ENCODE measurements at places on chromosomes 7 and 10.

GRCh38 chr7:151012911-151013347, 11.4 kb downstream of the ATG9B start:
- no peak for DNase-seq

- DNase-seq, result no peak
Measured at GRCh38 chr7:19560111-19560883, 148.5 kb downstream of the POLR1F start.

GRCh38 chr10:112637901-112638300, 190.9 kb downstream of the VTI1A start:
- peak; percentile 0 for DNase-seq

DNA sequence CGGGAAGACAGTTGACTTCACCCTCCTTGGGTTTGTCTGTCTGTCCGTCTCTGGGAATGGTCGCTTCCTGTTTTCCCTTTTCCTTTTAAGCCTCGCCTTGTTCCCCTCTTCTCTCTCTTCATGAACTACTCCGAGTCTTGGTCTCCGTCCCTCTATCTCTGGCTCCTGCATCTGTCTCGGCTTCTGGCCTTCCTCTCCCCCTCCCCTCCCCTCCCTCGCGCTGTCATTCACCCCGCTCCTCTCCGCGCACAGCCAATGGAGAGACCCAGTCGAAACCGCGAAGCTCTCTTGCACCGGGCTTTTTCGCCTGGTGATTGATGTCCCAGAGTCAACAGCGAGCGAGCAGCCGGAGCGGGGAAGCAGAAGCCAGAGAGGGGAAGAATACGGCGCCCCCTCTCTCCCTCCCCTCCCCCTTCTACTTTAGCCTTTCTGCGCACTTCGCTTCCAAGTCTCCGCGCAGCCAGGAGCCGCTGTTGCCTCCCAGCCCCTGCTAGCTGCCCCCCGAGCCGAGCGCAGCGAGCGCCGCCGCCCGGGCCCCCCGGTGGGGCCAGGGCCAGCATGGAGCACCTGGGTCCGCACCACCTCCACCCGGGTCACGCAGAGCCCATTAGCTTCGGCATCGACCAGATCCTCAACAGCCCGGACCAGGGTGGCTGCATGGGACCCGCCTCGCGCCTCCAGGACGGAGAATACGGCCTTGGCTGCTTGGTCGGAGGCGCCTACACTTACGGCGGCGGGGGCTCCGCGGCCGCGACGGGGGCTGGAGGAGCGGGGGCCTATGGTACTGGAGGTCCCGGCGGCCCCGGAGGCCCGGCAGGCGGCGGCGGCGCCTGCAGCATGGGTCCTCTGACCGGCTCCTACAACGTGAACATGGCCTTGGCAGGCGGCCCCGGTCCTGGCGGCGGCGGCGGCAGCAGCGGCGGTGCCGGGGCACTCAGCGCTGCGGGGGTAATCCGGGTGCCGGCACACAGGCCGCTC, at the start of gene TLX1:
TSS of gene TLX1 (plus strand) at position 317 of the 978 bp plus-strand sequence. CDS start at position 559, 242 bp downstream.
- DNase-seq, result peak; percentile 33

- DNase-seq, result no peak
Measured at GRCh38 chr7:7740037-7740355, 21.6 kb upstream of the RPA3 start.

GRCh38 chr7:98860071-98860470, 9.7 kb downstream of the TMEM130 start:
- DNase-seq, result no peak

- DNase-seq, result no peak
Measured at GRCh38 chr10:31939797-31940708, 11.4 kb upstream of the ARHGAP12 start.

DNA sequence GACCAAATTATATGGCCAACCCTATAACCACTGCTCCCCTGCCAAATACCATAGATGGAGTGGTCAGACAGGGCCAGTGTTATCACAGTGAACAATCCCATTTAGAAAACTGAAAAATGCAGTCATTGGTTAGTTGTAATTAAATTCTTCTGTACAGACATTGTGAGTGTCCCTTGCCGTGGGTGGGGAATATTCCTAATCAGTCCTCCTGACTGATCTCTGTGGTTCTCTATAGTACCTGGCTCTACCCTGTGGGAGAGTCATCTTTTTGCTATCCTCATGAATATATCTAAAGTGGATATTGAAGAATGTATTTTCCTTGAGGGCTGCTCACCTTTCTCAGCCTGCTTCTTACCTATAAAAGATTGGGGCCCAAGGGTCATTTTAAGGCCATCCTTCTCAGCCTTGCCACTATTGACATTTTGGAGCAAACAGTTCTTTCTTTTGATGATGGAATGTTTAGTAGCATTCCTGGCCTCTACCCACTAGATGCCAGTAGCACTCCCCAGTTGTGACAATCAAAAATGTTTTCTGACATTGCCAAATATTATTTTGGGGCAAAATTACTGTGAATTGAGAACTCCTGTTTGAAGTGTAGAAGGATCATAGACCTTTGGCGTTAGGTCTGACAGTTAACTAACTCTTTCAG, 110.2 kb downstream of the MAPK8 start:
- DNase-seq, result no peak

- no peak for DNase-seq
Measured at GRCh38 chr10:58660575-58661255, 148.0 kb downstream of the BICC1 start.

- DNase-seq, result no peak
Measured at GRCh38 chr10:6863381-6863780, 283.3 kb upstream of the PRKCQ start.

DNA sequence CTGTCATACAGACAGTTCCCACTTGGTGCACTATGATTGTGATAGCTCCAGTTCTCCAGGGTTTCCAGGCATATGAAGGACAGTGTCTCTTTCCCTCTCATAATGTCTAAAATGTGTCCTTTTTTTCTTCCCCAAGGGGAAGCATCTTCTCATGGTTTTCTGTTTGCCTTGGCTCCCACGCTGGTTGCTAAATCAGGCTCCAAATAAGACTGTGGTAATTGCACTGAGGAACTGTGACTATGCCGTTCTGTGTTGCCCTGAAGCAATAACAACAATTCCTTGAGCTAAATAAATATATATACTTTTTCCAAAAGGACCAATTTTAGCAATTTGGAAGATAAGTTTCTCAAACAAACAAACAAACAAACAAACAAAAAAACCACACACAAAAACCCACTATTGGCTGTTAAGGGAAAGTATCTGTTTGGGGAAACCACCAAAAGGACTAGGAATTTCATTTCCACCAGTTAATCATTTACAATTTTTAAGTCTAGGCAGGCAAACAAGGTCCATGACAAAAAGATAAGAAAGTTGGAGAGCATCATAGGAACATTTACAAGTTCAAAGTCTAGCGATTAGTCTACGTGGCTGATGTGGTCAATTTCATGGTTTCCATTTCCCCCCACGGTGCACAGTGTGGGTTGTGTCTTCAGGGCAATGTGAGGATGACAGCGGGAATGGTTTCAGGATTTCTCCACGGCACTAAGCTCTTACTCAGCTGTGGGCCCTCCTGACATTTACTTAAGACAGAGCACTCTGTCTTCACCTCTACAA, 62.4 kb downstream of the THNSL1 start:
- no peak for DNase-seq

- DNase-seq, result no peak
Measured at GRCh38 chr7:69412331-69413146, 185.7 kb upstream of the AUTS2 start.

GRCh38 chr10:106680061-106680460, 484.4 kb downstream of the SORCS1 start:
- no peak for DNase-seq

DNA sequence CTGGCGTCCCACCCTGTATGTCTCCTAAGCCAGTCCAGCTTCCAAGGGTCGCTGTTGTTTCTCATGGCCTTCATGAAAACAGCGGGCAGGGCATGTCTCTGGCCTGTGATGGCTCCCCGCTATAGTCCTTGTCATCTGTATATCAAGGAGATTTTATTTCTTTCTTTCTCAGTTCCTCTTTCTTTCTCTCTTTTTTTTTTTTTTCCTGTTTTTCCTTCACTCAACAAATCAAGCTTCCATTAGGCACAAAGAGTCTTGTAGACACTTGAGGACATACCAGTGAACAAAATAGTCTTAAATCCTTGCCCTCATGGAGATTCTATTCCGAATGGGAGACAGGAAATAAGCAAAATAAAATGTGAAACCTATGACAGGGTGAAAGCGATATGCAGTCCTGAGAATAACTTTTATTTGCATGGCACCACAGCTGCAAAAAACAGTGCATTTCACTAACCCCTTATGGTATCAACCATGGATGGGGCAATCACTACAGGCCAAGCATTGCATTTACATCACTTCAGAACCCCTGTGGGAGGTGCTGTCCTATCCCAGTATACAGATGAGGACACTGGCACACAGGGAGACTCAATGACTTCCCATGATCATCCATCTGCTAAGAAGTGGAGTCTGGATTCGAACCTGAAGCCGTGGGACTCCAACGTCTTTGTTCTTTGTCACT, 50.7 kb downstream of the SYPL1 start:
- DNase-seq, result no peak

- no peak for DNase-seq
Measured at GRCh38 chr10:35854661-35855060, 212.6 kb upstream of the FZD8 start.

DNA sequence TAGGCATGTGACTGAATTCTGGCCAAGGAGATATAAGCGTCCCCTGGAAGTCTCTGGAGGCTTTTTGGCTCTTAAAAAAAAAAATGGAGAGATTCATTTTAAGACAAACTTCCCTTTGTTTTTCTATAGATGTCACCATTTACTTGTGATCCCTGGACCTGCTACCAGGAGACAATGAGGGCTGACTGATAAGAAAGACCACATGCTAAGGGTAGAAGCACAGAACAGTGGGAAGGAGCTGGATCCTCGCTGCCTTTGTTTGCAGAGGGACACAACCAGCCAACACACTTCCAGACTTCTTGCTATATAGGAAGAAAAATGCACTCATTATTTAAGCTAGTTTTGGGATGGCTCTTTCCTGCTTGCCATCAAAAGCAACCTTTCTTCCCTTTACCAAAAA, 172.2 kb downstream of the GRM8 start:
- DNase-seq, result no peak

GRCh38 chr7:135993950-135994349, 16.8 kb upstream of the MTPN start:
- no peak for DNase-seq

DNA sequence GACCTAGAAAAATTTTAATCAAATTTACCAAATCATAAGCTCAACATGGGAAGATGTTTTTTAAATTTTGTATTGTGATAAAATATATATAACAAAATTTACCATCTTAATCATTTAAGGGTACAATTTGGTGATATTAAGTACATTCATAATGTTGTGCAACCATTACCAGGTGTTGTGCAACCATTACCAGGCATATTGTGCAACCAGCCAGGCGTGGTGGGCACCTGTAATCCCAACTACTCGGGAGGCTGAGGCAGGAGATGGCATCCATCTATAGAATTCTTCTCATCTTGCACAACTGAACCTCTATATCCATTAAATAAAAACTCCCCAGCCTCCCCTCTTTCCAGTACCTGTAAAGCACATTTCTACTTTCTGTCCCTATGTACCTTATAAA, 124.5 kb upstream of the SLC13A1 start:
- DNase-seq, result no peak

GRCh38 chr10:63702092-63702491, 180.9 kb downstream of the REEP3 start:
- DNase-seq, result no peak

GRCh38 chr7:149791-150636, 42.4 kb upstream of the FAM20C start:
- DNase-seq, result peak; percentile 31

- DNase-seq, result no peak
Measured at GRCh38 chr7:39360038-39360437, 206.2 kb upstream of the YAE1 start.

GRCh38 chr10:116398224-116398623, 29.4 kb upstream of the PNLIPRP3 start:
- no peak for DNase-seq

- DNase-seq, result no peak
Measured at GRCh38 chr10:43138757-43139241, 554 bp downstream of the CSGALNACT2 start.

GRCh38 chr10:5288359-5288758, 76.4 kb upstream of the UCN3 start:
- no peak for DNase-seq

GRCh38 chr10:2196272-2196671, 458.9 kb upstream of the ADARB2 start:
- no peak for DNase-seq

DNA sequence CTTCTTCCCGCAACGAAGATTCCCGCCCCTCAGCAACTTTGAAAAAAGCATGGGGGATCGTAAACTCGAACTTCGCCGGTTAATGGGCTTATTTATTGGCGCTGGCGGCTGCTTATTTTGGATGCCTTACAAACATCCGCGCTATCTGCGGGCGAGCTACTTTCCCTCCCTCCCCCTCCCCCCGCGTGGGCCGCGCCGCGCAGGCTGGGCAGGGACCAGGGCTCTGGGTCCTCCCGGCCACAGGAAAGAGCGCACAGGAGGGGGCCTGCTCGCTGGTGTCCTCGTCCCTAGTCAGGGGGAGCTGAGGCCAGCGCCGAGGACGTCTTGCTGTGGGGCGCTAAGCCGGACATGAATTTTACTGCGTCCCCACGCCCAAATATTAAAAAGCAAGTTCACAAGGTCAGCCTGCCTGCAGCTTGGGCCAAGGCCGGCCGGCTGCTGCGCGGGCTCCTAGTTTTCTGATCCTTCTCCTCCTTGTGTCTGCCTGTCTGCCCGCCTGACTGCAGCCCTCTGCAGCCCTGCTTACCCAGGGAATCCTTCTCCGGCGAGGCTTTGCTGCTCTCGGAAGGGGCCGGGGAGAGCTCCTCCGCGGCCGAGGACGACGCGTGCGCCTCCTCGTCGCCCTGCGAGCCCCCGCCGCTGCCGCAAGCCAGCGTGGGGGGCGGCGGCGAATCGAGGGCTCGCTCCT, 1.2 kb downstream of the HOXA10 start:
- peak; percentile 23 for DNase-seq

DNA sequence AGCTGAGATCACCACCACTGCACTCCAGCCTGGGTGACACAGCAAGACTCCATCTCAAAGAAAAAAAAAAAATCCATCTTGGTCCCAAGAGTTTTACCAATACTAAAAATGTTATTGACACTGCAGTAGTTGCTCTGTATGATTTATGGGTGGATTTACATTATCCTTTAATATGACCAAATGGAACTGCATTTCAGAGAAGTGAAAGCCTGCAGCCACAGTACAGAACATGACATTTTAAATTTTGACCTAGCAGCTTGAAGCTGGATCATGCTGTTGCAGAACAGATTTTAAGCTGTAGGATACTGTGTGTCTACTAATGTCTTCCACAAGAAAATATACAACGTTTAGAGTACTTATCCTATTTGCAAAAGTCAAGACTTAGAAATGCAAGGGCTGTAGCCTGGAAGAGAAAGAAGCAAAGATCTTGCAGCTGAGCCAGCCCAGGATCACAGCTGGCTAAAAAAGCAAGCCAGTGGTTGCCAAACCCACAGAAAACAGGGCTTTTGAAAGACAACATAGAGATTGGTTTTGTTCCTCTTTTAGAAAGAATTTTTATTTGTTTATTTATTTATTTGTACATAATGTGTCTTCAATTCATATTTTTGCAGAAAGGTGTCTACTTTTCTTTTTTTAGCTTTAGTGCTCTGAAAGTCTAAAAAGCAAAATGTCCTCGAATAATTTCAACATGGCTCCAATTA, 55.2 kb upstream of the WNT16 start:
- no peak for DNase-seq

GRCh38 chr7:114623146-114623545, 208.5 kb downstream of the FOXP2 start:
- DNase-seq, result no peak

- no peak for DNase-seq
Measured at GRCh38 chr10:12130237-12130872, 878 bp downstream of the SEC61A2 start.

GRCh38 chr10:87691506-87692070, 31.9 kb downstream of the PAPSS2 start:
- no peak for DNase-seq

- DNase-seq, result no peak
Measured at GRCh38 chr10:106355450-106355849, 809.1 kb downstream of the SORCS1 start.

Measured in DMS79 (cell line).